ENCODE measurements at places on chromosomes 3 and 15.

GRCh38 chr3:49509028-49509561 lies 39.0 kb downstream of the DAG1 start:
- no peak for DNase-seq

DNA sequence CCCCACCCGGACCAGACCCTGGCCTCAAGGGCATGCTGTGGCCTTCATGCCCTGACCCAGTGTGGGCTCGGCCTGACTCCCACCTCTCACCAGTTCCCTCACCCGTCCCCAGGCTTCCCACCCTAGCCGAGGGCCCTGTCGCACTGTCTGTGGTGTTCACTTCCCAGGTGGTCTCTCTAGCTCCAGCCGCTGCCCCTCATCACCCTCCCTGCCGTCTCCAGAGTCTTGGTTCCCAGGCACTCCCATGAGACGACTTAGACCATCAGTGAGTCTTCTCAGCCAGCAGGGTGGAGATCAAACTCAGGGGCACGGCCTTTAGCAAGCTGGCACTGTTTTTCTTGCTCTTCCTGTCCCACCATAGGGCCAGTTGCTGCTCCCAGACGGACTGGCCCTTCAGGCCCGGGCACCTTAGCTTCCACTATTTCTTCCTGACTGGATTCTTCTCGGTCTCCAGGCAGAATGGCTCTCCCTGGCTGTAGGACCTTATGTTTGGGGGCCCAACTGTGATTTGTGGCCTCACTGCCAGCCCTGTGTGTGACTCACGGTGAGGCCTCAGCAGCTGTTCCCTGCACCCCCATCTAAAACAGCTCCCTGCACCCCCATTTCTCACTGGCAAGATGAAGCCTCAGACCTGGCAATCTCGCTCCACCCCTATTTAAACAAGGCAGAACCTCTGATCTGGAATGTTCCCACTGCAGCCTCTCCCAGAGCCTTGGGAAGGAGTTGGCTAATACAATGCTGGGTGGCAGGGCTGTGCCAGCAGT lies 9.4 kb upstream of the PCSK6 start:
- DNase-seq = no peak

DNA sequence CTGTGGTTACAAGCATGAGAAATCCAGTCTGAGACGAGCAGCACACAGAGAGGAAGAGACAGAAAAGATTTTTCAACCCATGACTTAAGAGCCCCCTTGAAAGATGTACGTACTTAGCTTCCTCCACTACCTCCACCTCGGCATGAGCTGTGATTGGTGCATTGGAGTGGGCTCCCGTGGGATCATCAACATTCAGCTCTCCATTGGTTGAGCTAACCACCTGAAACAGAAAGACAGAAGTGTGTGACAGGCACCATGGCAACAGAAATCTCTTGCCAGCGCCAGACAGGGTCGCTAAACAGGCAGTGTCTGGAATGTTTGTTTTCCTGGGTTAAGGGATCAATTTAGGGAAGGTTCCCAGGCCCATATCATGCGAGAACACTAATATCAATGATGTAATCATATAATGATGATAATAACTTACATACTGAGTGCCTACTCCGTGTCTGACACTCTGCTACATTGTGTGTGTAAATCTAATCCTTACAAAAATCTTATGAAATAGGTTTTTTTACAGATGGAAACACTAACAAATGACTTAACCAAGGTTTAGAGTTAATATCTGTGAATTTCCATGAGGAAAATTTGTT lies 17.5 kb upstream of the PPIB start:
- peak; percentile 68 for DNase-seq

GRCh38 chr3:187504435-187504834 lies 136.2 kb downstream of the RTP4 start:
- no peak for DNase-seq

- DNase-seq = no peak
Observed at GRCh38 chr3:74200952-74201351, 413.5 kb downstream of the CNTN3 start.

GRCh38 chr3:13612829-13613228 lies 63.9 kb downstream of the FBLN2 start:
- DNase-seq = no peak

GRCh38 chr15:59751552-59752413 lies 62.7 kb upstream of the BNIP2 start:
- peak; percentile 52 for DNase-seq

DNA sequence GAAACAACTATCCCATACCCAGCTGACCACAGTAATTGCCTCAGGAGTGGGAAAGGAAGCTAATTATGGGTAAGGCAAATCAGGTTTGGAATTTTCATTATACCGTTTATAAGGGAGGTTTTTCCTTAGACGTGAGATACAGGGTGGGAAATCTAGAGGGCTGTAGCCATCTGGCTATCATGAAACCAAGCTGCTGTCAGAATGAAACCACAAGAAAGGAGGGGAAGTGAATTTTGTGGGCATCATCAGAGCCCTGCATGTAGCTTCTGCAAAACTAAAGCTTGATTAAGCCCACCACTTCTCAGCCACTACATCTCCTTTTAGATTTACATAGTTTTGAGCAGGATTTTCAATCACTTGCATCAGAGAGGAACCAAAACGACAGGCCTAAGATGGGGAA lies 893.5 kb downstream of the TUSC7 start:
- no peak for DNase-seq

DNA sequence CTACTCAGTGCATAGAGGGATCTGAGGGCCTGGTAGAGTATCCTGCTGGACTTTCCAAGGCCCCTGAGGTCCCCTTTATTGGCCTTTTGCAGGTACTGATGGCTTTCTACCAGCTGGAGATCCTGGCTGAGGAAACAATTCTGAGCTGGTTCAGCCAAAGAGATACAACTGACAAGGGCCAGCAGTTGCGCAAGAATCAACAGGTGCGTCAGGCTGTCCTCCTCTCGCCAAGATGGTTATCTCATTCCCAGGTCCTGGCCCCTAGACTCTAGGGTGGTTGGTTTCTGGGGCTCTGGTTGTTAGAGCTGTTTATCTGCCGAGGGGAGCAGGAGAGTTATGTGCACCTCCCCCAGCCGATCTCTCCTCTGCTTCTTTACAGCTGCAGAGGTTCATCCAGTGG lies 9.3 kb downstream of the EIF2B5 start:
- DNase-seq = no peak

DNA sequence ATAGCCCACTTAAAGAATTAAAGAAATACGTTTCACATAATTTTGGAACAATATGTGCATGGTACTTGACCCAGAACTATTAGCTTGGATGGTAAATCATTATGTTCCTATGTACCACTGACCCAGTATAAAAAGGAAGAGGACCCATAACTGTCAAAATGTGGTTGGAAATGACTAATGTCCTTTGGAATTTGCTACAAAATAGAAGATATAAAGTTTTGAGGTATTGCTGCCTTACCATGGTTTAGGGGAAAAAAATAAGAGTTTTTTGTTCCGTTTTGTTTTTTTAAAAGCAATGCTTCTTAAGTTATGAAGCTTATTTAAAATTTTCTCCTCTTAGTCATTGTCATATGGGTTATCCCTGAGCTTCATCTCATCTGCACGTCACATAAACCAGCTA lies 15.8 kb upstream of the TFDP2 start:
- no peak for DNase-seq

GRCh38 chr3:101828691-101829436 lies 20.4 kb upstream of the NFKBIZ start:
- DNase-seq = no peak

DNA sequence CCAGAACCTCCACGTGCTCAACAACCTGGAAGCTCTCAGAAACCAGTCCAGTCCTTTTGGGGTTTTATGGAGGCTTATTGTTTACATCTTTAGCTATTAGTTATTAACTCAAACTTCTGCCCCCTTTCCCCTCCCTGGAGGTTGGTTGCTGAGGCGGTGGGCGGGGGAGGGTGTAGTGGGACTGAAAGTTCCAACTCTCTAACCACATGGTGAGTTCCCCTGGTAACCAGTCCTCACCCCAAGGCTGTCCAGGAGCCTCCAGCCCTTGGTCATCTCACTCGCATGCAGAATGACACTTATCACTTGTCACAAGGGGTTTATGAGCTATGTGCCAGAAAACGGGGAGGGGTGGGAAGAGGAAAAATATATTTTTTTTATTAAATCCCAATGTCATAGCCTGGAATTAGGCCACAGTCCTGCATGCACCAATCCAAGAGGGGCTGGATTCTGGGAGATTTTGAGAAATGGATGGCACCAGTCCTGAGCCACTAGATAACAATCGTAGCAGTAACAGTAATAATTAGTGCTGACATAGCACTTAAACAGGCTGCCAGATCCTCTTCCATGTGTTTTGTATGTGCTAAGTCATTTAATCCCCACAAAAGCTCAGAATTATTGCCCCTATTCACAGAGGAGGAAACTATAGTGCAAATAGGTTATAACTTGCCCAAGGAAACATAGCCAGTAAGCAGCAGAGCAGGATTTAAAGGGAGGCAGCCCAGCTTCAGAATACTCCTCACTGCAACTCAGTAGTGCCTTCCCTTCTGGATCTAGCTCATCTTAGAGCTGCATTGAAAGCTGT lies 85.7 kb downstream of the CRYGS start:
- DNase-seq = no peak

GRCh38 chr3:87564438-87564837 lies 288.1 kb upstream of the POU1F1 start:
- DNase-seq = no peak

DNA sequence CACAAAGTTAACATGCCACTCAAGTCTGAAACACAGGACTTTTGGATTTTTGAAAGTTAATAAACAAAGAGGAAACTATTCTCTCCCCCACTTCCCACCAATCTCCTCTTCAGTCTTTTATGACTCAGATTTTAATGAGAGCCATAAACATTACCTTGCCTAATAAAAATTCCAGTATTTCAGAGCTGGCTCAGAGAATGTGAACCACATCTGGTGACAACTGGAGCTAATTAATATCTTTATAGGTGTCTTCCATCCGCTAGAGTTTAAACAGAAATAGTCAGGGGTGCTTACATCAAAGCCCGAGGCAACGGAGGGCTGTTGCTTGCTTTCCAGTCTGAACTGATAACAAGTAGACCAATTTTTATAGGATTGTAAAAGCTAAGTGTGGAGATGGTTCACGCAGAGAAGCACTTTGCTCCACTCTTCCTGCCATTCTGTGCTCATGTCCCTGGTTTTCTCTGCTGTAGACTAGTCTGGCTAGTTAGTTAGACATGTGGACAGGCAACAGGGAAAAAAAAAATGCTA lies 363.6 kb downstream of the NR2F2 start:
- DNase-seq = no peak

GRCh38 chr15:81433462-81433861 lies 59.4 kb upstream of the TMC3 start:
- DNase-seq = no peak

DNA sequence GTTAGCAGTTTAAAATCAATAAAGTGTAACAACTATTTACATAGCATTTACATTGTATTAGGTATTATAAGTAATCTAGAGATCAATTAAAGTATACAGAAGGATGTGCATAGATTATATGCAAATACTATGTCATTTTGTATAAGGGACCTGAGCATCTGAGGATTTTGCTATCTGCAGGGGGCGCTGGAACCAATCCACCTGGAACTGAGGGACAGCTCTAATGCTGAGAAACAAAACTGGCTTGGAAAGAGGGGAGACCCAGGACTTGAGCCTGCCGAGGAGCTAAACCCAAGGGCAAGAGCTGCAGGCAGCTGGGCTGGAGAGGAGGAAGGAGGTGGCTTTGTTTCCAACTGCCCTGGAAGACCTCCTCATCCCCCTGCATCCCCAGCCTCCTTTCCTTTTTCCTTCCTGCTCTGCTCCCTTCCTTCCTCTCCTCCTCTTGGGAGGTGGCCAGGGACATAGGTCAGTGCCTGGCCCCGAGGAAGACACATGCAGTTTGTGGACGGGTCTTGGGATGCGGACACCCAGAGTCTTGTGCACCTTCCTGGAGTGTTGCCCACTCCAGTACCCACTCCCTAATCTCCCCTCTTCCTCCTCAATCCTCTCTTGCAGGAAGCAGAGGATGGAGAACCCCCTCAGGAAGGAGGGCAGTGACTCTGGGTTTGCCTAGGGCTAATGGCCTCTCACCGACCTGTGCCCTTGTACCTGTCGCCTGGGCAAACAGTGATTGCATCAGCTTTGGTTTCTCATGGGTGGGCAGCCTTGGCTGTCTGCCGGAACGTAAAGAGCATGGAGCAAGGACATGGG lies 825 bp upstream of the RTP3 start:
- DNase-seq = no peak

DNA sequence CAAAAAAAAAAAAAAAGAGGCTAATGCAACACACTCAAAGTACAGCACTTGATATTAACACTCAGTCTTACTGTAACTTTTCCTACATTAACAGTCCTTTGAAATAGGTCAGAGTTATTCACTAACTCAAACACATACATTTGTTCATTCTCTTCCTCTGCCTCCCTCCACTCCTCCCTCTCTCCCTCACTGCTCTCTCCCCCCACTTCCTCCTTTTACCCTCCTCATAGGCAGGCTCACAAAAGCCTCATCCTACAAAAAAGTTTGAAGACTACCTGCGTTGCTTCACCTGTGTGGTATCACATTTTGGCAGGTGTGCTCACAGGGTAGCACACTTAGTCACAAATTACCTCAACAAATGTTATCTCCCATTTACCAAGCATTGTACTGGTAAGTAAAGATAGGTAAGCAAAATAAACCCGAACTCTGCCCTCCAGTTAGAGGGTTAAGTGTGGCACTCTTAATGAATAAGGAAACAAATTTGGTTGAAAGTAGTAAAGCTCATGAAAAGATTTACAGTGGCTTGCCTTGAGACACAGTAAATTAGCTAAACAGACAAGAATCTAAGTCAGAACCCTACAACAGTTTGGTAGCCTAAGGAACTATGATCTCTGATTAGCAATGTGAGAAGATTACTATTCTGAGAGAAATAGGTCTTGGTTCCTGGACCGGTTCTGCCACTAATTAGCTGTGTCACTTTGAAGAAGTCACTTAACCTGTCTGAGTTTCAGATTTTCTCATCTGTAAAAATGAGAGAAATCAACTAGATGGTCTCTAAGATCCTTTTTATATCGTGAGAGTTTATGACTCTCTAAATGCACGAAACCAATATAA lies 151.0 kb upstream of the MLF1 start:
- no peak for DNase-seq

DNA sequence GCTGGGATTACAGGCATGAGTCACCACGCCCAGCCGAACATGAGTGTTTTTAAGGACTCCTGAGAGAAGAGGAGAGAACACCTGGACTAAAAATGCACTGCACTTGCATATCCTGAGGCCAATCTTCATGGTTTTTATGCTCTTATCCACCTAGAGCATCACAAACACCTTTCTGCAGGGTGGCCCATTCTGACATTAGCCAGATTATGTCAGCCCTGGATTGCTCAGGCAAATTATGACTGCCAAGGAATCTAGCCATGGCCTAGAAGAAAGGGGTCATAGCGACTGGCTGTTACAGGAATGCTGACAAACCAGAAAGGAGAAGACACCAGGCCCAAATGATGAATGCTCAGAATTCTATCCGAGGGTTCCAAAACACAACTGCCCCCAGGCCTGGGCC lies 40.9 kb upstream of the HERC1 start:
- DNase-seq = no peak

DNA sequence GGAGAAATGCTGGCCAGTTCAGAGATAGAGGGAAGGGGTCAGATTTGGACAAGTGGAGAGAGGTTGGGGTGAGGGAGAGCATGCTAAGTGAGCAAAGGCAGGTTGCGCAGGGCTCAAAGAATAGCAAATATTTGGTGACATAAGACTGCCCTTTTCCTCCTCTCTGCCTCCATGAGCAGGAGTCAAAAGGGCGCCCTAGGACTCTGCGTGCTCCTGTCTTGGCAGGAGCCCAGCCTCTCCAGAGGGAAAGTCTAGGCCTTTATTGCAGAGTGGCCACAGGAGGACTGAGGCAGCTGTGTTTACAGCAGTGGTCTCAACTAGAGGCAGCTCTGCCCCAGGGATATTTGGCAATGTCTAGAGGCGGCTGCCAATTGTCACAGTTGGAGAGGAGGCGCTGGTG lies 165.6 kb downstream of the FAM43A start:
- DNase-seq = peak; percentile 83

Measured in DMS79 treated with DMSO at 0.1 percent for 48 hours (cell line).